Ureter (tissue), 1 donor: ENCODE measurements at places on chromosomes 13 and 19. TPM values are rescaled to one million over a fixed set of nuclear protein-coding genes. Genes with fewer than 3 reads are reported as not detected.

ELSPBP1 gene
- not detected for total RNA-seq

KLK3 gene
- total RNA-seq = not detected

ABCA7 gene
- 21.4 TPM for total RNA-seq

PROZ gene
- not detected for total RNA-seq

TNFSF11 gene
- not detected for total RNA-seq
